Omental fat pad (tissue), 4 donors: ENCODE measurements at places on chromosomes 5 and 9. TPM values are rescaled to one million over a fixed set of nuclear protein-coding genes. Genes with fewer than 3 reads are reported as not detected.

Gene KCTD16
- not detected for total RNA-seq

Gene QRFP
- total RNA-seq: not detected

Gene FTMT
- not detected for total RNA-seq

Gene FCN2
- total RNA-seq: not detected

- no peak for DNase-seq
Measured at GRCh38 chr5:180213256-180213600, 4.2 kb upstream of the RASGEF1C start.

DNA sequence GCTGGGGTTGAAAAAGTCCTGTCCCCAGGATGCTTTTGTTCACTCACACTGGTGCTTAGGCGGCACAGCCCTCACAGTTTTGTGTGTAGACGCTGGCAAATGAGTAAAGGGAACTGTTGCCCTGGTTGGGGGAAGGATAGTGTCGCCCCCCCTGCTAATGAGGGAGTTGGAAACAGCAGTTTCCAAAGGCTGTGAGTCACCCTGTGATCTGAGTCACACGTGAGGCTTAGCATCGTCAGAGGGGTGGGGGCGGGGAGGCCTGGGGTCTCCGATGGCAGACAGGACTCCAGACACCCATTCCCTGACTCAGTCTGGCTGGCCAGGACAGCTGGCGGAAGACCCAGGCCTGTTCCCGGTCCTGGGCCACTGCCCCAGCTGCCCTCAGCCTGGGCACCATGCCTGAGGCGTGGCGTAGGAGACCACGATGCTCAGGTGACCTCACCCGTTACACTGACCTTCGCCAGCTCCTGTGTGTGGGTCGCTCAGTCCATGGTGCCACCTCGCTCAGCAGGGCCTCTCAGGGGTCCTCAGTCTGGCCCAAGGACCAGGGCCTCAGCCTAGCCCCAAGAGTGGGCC, 2.9 kb downstream of the DNAJB5 start:
- DNase-seq: peak; percentile 62

DNA sequence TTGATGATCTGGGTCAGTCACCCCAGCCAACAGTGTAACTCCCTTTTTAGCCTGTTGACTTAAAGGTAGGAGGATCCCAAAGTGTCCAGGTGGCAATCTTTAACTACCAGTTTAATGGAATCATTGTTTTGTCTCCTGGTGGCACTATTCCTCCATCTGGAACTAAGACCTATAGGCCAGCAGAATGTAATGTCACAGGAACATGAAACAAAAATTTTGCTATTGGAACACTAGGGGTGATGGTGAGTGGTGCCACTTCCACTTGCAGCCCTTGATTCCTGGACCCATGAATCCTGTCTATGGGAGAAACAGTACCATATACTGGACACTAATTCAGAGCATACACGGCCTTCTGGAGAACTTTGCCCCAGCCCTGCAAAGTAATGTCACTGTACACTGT, 219.5 kb upstream of the RASA1 start:
- DNase-seq: no peak

DNA sequence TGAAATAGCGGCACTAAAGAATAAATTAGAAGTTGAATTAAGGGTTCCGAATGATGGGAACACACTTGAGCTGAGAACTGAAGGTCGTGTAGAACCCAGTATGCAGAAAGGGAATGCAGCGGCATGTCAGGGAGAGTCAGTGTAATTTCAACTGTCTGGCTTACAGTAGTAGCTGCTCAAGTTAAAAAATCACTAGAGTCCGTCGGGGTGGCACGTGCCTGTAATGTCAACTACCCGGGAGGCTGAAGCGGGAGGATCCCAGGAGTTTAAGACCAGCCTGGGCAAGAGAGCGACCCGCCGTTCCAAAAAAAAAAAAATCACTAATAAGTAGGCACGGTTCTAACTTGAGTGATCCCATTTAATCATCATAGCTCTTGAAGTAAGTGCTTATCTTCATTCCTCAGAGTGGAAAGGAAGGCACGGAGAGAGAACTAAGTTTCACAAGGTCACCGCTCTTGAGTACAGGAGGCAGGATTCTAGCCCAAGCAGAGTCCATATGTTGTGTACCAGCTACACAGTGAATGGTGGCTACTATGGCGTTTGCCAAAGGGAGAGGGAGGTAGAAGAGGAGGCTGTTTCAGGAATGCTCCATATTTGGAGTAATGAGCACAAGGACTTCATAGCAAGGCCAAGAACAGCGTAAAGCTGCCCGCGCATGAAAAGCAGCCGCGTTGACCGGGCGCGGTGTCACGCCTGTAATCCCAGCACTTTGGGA, 831 bp downstream of the RMRP start:
- DNase-seq: no peak

DNA sequence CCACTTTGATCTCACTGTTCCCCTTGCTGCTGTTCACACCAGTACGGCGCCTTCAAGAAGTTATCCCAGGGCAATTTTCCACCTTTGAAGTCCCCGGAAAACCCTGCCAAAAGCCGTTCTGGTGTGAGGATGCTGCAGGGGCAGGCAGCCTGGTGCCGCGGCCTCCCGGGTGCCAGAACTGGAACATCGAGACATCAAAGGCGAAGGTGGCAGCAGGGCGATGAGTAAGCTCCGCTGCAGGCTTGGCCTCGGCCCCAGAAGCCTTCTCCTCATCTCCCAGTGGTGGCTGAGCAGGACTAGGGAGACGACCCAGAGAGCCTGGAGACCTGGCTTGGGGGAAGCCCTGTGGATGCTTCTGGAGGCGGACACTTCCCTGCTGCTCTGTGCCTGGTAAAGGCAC, 115.3 kb upstream of the MSX2 start:
- no peak for DNase-seq

DNA sequence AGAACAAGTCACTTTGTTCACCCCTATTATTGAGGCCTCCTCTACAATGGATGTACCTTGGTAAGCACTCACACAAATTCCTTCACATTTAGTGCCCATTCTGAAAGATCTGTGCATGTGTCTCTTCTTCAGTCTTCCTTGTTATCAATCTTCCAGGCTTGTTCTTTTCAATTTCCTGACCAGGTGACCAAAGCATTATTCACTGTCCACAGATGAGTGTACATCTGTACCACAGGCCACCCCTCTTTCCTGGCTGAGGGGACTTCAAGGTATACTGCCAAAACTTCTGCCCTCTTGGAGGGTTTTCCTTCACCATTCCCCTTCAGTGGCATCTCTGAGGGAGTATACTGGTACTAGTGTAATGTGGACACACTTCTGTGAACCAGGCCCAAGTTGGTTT, 25.5 kb upstream of the STOM start:
- DNase-seq: no peak

DNA sequence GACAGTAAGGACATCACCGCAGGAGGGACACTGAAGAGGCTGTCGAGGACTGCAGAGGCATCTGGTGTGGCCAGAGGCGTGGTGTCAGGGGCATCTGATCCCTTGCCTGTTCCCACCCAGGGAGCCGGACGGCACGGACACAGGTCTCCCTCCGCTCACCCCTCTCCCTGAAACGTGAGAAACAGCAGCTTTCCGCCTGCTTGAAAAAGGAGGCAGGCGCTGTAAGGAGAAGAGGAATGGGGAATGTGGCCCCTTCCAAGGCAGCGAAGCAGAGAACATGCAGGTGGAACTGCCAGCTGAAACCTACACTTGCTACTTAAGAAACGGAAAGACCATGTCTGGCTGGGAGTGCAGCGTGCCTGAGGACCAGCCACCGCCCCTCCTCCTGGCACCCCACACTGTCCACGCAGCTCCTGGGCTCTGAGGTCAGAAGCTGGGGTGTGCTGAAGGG, 176.2 kb downstream of the GAPVD1 start:
- no peak for DNase-seq

DNA sequence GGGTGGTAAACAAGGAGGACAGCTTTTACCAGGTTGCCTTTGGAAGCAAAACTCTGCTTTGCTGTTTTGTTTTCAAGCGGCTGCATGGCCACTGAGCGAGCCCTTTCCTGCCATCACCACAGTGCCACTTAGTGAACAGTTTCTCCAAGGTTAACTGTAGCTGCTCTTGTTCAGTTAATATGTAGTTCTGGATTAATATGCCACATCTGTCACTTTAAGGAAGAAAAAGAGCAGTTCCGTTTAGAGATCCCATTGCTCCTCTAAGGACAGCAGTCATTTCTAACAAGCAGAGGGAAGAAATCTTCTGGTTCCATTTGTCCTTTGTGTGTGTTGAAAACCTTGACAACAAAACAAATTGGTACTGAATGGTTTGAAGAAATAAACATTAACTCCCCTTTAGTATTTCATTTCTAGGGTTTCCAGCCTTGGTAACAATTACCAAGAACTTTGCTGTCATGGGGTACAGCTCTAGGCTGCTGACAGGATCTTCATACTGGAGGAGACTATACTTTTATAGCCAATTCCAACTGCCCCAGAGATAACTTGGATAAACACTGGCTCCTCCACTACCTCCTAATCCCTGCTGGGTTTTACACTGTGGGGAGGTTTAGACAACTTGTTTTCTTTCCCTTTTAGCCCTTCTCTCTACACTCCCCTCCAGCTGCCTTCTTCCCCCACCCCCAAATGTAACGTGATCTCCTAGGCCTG, 10.3 kb upstream of the ABL1 start:
- DNase-seq: no peak
